ENCODE measurements at places on chromosomes 2 and 18.
A peak's percentile ranks its signal among the peaks of the same experiment; 100 is the strongest.

DNA sequence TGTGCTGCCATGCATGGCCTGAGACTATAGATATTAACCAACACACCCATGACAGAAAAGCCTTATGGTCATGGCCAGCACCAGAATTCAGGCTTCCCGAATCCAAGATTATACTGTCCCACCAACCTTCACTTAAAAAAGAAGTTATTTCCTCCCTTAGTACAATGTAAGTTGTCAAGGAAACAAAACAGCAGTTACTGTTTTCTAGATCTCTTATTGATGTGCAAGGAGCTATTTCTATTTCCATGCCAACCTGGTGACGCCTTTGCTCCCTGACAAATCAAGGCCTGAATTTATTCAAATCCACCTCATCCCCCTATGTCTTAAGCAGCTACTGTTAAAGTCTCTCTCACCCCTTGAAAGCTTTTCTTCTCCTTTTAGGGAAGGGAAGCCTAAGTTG, 249.3 kb downstream of the ZNF521 start:
- H3K27ac ChIP-seq, result no peak overlapping the region
- DNase-seq, result no peak
- no peak overlapping the region for H3K4me3 ChIP-seq
- H3K36me3 ChIP-seq, result no peaks in the 10 kb centered on the region

- H3K4me1 ChIP-seq, result no peaks in the 10 kb centered on the region
- H3K36me3 ChIP-seq, result no peaks in the 10 kb centered on the region
- no peak overlapping the region for H3K4me3 ChIP-seq
Measured at GRCh38 chr2:52356556-52356955, 1324.6 kb upstream of the NRXN1 start.

- no peaks in the 10 kb centered on the region for H3K27me3 ChIP-seq
- H3K4me3 ChIP-seq, result no peak overlapping the region
- no peak overlapping the region for H3K27ac ChIP-seq
- DNase-seq, result no peak
- no peaks in the 10 kb centered on the region for H3K36me3 ChIP-seq
Measured at GRCh38 chr2:215107216-215108056, 31.0 kb downstream of the ABCA12 start.

DNA sequence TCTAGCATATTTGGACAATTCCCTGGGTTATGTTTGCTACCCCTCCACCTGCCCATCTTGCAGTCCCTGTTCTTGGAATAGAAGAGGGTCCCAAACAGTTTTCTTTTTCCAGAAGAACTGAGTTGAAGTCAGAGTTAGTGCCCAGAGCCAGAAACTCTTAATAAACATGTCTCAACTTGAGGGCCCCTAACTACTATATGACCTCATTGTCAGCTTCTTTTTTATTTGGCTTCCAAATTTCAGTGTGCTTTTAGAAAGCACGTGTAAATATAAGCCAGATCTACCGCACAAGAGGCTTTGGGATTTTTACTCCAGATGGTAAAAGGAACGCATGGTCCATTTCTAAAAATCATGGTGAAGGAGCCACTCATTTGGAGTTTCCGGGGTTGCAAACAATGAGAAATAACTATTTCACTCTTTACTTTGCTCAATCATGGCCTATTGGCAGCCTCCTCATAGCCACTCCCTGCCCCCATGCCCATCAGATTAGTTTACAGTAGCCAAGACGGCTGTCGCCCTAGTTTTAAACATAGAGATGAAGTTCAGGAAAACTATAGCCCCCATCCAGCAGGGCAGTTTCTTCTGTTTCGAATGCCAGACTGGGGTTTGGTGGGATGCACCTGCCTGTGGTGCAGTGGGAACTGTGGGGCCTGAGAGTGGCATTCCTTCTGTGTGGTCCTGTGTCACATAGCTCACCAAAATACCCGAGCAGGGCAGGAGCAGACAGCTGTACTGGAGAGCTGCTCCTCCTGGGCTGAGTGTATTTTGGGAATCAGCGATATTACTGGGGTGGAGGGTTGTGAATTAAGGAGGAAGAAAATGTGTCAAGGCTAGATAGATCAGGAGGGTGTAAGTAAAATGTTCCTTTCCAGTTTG, 1.7 kb downstream of the MAPRE3 start:
- peak overlapping the region; percentile 97 for H3K4me3 ChIP-seq
- no peaks in the 10 kb centered on the region for H3K36me3 ChIP-seq
- no peak for DNase-seq
- H3K4me1 ChIP-seq, result peaks cover 16% of the 10 kb centered on the region
- H3K27ac ChIP-seq, result no peak overlapping the region

DNA sequence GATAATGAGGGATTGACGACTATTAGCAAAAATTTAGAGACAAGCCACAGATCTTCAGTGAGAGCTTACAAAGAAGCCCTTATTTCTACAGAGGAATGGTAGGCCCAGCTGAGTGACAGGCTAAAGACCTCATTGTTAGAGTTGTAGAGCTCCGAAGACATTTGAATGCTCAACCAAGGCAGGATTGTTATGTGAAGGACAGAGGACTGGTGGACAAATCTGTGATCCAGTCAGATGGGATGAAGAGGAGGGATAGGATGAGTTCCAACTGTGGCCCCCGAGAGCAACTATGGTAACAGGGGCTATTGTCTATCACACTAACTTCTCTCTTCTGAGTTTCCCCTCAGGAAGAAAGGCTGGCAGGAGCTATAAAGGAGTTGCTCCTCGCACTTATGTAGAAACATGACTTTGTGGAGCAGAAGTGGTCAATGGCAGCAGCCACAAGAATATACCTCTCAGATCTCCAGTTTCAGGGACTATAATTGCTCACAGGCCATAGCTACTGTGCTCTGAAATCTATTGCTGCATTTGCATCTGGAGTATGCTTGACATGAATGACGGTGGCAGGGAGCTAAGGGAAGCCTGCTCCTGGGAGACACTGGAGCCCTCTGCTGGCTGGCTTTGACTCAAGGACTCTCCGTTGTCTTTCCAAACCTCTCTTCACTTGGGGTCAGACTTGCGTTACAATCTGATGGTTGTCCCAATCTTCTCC, 50.3 kb upstream of the GREB1L start:
- no peak overlapping the region for H3K4me3 ChIP-seq
- H3K36me3 ChIP-seq, result no peaks in the 10 kb centered on the region
- peak; percentile 86 for DNase-seq
- no peaks in the 10 kb centered on the region for H3K27me3 ChIP-seq
- no peak overlapping the region for H3K27ac ChIP-seq
- H3K4me1 ChIP-seq, result no peaks in the 10 kb centered on the region

DNA sequence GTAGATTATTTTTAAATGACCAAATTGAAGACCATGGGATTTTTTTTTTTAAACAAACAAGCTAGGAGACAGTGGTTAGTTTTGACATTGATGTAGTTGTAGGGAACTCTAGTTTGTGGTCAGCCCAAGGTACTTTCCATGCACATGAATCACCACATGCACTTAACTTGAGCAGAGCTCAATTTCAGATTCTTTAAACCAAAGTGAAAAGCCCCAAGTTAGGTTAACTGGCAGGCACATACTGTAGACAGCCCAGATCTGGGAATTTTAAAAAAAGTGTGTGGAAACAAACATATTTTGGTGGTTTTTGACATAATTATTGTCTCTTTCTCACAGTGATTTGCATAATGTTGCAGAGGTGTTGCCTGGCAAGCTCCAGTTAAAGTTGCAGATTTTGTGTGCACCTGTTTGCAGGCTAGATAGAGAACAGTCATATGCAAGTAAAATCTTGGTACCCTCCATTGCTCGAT, 88.4 kb downstream of the BCL2L11 start:
- H3K27me3 ChIP-seq, result no peaks in the 10 kb centered on the region
- H3K36me3 ChIP-seq, result no peaks in the 10 kb centered on the region
- no peak overlapping the region for H3K4me3 ChIP-seq
- DNase-seq, result no peak
- H3K27ac ChIP-seq, result no peak overlapping the region

DNA sequence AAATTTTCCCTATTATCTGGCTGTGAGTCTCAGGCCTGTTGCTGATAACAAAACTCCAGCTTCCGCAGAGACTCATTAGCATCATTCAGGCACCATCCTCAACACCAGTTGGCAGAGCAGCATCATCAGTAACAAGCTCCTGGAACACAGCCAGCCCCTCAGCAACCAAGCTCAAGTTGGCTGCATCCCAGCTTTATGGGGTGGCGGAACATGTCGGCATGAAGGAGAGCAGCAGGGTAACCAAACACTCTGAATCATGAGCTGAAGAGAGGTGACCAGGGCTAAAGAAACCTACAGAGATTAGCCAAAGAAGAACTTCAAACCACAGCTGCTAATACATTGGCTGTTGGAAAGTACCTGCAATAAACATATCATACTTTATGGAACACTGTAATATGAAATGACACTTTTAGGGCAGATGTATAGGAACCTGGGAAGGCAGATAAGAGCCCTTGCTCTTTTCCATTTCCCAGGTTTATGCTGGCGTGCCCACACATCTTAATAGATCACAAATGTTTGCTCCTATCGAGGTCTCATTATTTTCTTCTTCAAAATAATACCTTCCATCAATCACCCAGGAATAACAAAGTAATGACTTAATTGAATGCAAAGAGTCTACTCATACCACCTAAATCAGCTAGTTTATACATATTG, 63.8 kb downstream of the PDE11A start:
- no peak overlapping the region for H3K27ac ChIP-seq
- H3K27me3 ChIP-seq, result no peaks in the 10 kb centered on the region
- H3K4me1 ChIP-seq, result 0 out of 2 replicates have a peak, but pooled peaks cover 3% of the 10 kb centered on the region
- H3K36me3 ChIP-seq, result no peaks in the 10 kb centered on the region
- DNase-seq, result peak; percentile 15
- no peak overlapping the region for H3K4me3 ChIP-seq

- no peak overlapping the region for H3K4me3 ChIP-seq
- H3K27me3 ChIP-seq, result no peaks in the 10 kb centered on the region
- no peak for DNase-seq
Measured at GRCh38 chr2:177712462-177712861, 319.9 kb downstream of the AGPS start.

DNA sequence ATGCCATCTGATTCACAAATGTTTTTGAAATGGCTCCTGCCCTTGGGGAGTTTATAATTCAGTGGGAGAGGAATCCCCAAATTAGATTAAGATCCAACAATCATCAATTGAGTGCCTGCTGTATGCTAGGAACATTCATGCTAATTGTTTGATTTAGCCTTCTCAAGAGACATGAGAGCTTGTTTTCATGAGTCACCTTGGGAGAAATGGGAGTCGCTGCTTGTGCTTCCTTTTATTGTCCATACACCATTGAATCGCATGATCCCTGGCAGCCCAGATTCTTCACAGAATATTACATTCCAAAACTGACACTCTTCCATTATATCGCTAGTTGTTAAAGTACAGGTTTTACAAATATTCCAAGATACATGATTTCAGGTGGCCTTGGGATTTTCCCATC, 106.0 kb upstream of the MAP3K20 start:
- H3K4me3 ChIP-seq, result no peak overlapping the region
- H3K4me1 ChIP-seq, result peaks cover 2% of the 10 kb centered on the region

DNA sequence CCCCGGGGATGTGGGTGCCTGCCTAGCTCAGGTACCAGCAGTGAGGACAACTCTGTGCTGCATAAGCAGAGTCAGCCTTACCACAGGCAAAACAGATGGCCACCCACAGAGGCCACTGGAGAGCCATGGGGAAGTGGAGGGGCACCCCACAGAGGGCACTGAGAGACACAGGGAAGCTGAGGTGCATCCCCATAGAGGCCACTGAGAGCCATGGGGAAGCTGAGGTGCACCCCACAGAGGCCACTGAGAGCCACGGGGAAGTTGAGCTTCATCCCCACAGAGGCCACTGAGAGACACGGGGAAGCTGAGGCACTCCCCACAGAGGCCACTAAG, 134.1 kb upstream of the EPAS1 start:
- no peaks in the 10 kb centered on the region for H3K36me3 ChIP-seq
- H3K4me3 ChIP-seq, result no peak overlapping the region
- H3K27me3 ChIP-seq, result no peaks in the 10 kb centered on the region
- no peaks in the 10 kb centered on the region for H3K4me1 ChIP-seq

GRCh38 chr2:61898810-61899209, 6.7 kb upstream of the COMMD1 start:
- no peak overlapping the region for H3K4me3 ChIP-seq
- DNase-seq, result peak; percentile 21
